NCI-H345 (cell line): ENCODE measurements at places on chromosomes 12 and 14.

- no peak for DNase-seq
Measured at GRCh38 chr14:35963209-35963608, 137.1 kb downstream of the BRMS1L start.

DNA sequence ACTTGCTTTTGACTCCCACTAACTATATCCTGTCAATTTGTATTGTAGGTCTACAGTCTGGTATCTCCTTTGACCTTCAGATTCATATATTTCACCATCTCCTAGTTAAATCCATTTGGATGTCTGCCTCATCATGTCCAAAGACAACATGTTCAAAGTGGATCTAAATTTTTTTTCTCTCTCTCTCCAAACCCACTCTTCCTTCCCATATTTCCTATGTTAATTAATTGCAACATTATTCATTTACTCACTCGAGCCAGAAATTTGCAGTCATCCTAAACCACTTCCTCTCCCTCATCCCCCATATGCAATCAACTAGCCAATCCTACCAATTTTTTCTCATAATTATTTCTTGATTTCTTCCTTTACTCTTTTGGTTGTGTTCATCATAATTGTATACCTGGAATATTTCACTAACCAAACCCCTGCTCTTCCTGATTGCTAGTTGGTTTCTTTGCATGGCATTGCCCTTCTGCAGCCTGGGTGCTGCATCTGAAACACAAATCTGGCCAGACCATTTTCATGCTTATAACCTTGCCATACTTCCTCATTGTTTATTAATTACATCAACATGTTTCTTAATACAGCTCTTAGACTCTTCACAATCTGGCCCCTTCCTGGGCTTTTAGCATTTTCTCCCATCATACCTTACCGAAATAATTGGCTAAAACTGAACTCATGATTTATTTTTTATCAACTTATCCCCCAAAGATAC lies 442.2 kb downstream of the ADAMTS20 start:
- DNase-seq = no peak

GRCh38 chr14:99745307-99745951 lies 47.8 kb upstream of the EML1 start:
- no peak for DNase-seq

- no peak for DNase-seq
Measured at GRCh38 chr12:88469154-88469553, 111.1 kb downstream of the KITLG start.

- no peak for DNase-seq
Measured at GRCh38 chr14:61527325-61528100, 167.8 kb upstream of the HIF1A start.

- DNase-seq = no peak
Measured at GRCh38 chr12:14239935-14240872, 125.3 kb upstream of the ATF7IP start.

GRCh38 chr12:70619471-70620152 lies 17.6 kb downstream of the PTPRB start:
- no peak for DNase-seq

DNA sequence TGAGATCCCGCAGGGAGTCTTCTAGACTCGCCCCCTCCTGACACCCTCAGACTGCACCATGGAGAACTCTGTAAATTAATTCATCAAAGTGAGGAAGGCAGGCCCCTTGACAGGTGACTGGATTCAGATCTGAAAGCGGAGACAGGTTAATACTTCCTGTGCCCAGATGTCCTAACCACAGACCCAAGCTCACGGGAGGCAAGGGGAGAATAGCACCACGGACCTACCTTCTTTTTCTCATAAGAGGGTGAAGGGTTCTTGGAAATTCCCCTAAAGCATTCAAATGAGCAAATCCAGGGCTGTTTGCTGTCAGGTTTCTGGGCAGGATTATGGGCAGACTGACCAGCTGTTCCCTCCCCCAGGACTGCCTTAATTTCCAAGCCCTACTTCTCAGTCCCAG lies 170.0 kb downstream of the ZFP36L1 start:
- DNase-seq = no peak

DNA sequence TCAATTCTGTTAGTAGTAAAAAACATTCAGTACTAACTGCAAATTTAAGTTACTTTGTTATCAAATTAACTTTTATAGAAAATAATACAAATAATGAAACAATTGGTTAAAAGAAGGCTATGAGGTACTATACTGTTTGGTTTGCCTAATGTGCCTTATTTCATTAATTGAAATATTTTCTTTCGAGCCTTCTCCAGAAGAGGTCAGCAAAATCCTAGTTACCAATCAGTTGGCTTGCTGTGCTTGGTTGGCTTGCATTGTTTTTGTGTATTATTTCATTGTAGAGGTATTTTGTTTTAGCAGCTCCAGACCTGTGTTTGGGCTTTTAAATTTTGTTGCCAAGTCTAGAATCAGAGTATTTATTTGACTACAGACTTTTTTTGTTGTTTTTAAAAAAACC lies 68.5 kb downstream of the AEBP2 start:
- DNase-seq = no peak

DNA sequence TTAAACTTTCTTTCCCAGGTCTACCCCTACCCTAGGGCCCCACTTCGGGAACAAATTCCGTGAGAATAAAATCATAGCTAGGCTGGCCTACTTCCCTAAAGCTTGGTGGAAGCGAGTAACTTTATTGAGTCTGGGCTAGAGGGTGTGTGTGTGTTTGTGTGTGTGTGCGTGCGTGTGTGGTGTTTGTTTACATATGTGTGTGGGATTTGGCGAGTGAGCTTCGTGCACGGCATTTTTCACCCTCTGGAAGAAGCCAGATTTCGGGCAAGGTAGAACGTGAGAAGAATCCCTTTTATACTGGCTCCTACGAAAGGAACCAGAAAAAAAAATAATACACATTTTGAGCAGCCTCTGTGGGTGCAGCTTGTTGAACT lies 7.5 kb upstream of the LHX5 start:
- no peak for DNase-seq

GRCh38 chr14:52377940-52378339 lies 63.8 kb downstream of the PTGER2 start:
- DNase-seq = no peak

- DNase-seq = no peak
Measured at GRCh38 chr12:47039756-47040155, 39.7 kb upstream of the PCED1B start.

DNA sequence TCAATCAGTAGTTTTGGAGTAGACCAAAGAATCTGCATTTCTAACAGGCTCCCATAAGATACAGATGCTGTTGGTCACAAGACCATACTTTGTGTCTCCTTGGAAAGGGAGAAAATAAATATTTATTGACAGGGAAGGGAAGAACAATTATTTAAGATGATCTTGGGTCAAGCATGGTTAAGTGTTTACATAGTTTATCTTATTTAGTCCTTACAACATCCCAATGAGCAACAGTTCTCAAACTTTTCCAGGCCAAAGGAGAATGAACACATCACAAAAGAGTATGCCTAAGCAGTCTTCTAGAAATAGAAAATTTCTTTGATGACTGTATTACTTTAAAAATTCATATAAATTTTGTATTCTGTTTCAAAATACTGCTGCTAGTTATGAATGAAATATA lies 8.8 kb downstream of the LPCAT3 start:
- no peak for DNase-seq

GRCh38 chr12:4307593-4308333 lies 13.2 kb upstream of the TIGAR start:
- peak; percentile 88 for DNase-seq

GRCh38 chr12:14961466-14962152 lies at the start of gene ARHGDIB:
Gene ARHGDIB (minus strand): TSS chr12:14961601. CDS start chr12:14950712, 10,889 bp downstream.
- DNase-seq = no peak

DNA sequence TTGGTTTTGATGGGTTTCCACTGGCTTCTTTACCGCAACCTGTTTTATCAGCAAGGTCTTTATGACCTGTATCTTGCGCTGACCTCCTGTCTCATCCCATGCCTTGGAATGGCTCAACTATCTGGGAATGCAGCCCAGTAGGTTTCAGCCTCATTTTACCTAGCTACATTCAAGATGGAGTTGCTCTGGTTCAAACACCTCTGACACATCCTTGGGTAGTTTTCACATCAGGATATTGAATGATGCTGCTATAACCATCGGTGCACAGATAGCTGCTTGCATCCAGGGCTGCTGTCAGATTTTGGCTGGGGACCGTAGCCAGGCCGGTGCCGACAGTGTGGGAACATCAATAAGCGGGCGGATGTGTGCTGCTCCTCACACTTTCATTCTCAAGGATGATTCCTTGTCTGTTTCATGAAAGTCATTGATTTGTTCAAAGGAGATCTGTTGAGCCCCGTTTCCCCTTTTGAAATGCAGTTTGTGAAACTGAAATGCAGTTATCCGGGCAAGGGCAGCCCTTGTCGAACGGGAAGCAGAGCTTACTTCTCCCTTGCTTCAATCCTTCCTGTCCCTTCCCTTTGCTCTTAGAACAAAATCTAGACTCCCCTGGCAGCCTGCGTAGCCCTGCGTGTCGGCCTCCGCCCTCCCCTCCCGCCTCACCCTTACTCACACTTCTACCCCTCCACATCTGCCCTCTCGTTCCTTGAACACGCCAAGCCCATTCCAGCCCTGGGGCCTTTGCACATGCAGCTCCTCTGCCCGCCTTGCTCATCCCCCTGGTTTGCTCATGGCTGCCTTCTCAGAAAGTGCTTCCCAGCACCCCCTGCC lies 49.2 kb upstream of the NCOR2 start:
- no peak for DNase-seq

DNA sequence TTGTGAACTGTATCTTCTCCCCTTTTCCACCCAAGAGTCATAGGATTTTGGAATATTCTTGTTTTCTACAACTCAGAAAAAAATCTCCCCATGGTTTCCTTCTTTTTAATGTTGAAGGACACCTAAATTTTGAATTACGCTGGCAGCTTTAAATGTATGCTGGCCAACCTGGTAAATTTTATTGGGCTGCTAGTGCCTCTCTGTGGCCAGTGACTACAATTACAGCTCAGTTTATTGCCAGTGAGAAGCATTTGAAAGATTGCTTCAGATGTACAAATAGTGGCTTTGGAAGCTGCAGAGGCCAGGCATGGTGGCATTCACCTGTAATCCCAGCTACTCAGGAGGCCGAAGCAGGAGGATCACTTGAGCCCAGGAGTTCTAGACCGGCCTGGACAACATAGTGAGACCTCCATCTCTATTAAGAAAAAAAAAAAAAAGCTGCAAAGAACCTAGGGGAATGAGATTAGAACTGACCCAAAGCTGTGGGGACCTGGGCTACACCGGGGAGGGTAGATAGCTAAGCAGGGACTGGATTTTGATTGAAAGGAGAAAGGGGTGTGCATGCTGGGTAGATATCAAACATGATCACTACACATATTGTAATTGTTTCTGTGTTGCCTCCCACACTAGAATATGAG lies 7.6 kb upstream of the RAB21 start:
- peak; percentile 61 for DNase-seq

DNA sequence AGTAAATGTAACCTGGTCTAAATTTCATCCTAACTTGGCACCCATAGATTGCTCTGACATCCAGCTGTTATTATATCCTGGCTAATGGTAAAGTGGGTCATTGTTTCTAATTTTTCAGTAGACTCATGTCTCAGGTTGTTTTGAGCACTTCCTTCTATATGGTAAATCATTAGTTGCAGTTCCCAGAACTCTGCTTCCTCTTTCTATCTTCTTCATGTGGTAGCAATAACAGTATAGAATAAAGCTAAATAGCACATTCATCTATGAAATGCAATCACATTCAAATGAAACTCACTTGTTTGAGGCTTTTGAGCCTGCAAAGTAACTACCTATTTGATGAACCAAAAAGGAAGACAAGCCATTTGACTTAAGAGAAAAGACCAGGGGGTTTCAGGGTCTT lies 65.1 kb upstream of the GZMB start:
- no peak for DNase-seq

GRCh38 chr12:92717202-92717601 lies 14.4 kb downstream of the PLEKHG7 start:
- no peak for DNase-seq

GRCh38 chr12:70590051-70590450 lies 47.2 kb downstream of the PTPRB start:
- DNase-seq = peak; percentile 64

DNA sequence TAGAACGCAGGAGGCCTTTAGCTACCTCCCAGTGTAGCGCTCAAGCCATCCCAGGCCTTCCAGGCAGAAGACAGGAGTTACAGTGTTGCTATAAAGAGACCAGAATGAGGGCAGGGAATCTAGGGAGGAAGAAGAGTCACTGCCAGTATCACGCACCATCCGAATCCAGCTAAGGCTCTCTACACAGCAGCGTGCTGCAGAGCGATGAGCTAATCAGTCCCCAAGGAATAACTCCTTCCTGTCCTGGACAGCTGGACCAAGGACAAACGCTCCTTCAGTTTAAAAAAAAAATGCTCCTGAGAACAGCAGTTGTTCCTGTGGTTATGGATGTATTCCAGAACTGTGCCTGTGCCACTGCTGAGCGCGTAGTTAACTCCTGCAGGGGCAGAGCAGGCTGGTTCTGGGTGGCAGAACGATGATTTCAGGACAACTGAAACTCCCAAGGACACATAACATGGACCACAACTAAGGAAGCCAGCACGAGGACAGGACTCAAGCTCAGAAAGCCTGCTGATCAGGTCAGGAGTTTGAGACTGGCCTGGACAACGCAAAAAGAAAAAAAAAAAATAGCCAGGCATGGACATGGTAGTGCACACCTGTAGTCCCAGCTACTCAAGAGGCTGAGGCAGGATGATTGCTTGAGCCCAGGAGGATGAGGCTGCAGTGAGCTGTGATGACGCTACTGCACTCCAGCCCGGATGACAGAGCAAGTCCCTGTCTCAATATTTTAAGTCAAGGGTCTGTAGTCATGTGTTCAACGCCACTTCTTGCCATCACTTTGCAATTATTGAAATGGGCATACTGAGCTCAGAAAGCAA lies 2.6 kb downstream of the IFFO1 start:
- DNase-seq = no peak

DNA sequence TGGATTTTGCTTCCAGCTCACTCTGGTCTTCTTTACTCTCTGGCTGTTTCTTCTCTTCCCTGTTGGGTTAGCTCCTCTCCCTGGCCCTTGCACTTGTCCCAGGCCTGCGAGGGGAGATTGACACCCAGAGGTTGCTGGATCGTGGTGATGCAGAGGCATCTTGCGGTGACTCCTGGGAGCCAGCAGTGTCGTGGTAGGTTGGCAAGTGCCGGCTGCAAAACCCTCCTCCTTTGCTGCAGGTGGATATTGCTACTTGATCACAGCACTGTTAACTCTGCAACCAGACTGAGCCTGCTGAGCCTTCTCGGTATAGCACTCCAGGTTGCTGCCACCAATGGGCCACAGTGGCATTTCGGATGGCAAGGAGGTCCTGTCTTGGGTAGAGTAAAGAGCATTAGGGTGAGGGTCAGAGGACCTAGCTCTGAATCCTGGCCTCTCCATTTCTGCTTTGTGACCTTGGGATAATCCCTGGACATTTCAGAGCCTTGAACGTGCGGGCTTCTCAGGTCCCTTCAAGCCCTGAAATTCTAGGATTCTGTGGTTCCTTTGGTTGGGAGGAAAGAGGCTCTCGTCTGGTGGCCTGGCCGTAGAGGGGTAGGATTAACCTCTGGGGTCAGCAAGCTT lies 87.4 kb downstream of the TSPAN9 start:
- no peak for DNase-seq
